ENCODE measurements at places on chromosomes 12 and 14.

DNA sequence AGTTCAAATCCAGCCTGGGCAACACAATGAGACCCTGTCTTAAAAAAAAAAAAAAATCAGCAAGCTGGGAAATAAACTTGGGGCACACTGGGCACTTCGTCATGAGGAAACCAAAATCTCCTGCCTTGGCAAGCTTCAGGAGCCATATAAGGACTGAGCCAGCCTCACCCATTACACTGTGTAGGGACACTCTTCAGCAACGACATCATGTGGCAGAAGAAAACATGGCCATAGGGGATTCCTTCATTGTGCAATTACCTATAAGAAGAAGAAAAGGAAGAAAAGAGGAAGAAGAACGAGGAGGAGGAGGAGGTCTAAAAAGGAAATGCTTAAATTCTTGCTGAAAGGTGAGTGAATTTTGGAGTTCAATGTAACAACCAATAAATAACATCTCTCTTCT, 26.1 kb upstream of the IFNG start:
- no peak for DNase-seq

GRCh38 chr12:96069511-96070231, 34.3 kb upstream of the LTA4H start:
- DNase-seq = no peak

DNA sequence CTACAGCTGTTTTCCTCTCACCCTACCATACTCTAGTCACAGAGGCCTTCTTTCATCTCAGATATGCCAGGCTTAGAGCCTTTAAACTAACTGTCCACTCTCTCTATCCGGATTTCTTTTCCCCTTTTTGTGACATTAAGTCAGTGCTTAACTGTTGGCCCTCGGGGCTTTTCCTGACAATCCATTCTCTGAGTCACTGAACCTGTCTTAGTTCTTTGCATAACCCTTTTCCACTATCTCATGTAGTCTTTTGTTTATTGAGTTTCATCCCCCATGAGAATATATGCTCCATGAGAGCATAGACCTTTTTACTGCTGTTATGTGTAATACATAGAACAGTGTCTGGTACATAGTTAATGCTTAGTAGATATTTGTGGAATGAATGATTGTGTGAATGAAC, 68.7 kb downstream of the PLEKHA5 start:
- DNase-seq = no peak

GRCh38 chr12:100995201-100995600, 200.6 kb downstream of the ANO4 start:
- DNase-seq = no peak

GRCh38 chr12:106025129-106025528, 113.6 kb downstream of the NUAK1 start:
- no peak for DNase-seq

- DNase-seq = no peak
These were observed 124.8 kb upstream of the NOS1 start for GRCh38 chr12:117485984-117486839.

DNA sequence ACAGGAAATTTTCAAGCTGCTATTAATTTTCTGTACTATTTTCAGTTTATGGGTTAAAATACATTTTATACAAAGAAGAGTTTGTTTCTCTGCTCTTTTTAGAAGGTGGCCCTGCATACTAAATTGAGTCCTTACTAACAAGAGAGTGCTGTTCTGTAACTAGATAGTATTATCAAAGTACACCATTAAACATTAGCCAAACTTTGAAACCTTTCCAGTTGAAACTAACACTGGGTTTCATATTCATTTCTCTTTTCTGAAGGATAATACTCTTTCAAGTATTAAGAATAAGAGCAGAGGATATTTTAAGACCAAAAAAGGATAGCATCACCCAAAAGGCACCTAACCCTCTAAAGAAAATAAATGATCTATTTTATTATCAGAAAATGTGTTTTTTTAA, 47.2 kb downstream of the PEBP1 start:
- no peak for DNase-seq

- DNase-seq = no peak
These were observed 183.8 kb downstream of the TTC7B start for GRCh38 chr14:90632451-90632850.

DNA sequence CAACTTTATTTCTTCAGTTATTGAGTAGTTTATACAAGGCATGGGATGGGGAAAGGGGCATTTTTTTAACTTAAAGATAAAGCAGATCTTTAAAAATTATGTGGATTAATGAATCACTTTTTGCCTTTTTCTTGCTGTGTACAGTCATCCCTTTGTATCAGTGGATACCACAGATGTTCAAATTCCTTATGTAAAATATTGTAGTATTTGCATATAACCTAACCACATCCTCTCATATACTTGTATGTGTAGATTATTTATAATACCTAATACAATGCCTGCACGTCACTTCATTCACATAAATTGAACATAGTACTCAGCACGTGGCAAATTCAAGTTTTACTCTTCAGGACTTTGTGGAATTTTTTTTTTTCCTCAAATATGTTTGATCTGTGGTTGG, 66.5 kb upstream of the MON2 start:
- DNase-seq = no peak

- no peak for DNase-seq
These were observed 4.8 kb downstream of the RASSF9 start for GRCh38 chr12:85831327-85831990.

- DNase-seq = no peak
These were observed 61.1 kb upstream of the TMEM132D start for GRCh38 chr12:129964826-129965457.

DNA sequence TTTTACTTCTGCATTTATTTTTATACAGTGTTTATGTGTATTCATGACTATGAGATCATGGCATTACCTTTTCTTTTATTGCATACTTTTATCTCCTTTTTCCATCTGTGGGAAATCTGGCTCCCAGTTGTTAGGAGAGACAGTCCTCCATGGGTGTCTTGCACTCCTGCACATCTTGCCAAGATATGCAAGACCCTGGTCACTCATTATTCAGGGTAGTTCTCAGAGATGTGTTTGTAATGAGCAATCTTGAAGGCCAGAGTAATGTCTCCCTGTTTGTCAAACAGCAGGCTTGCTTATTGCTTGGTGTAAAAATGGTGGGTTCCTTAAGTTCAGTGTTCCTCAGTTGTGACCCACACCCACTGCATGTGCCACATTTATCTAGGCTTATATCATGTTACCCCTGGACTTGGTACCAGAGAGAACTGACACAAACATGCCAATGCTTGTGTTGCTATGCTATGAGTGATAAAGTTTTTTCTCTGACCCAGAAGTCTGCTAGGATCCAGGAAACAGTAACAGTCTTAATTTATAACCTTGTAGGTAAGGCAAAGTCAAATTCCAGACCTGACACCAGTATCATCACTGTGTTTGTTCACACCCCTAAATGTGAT, 36.8 kb downstream of the PPHLN1 start:
- no peak for DNase-seq

All from frontal cortex (tissue), 4 donors.